Activated CD4-positive, alpha-beta T cell treated with anti-CD3 and anti-CD28 coated beads, Interleukin-2, amount 10 ng/mL, durations not matched to agents 7 days and 5 days (primary cell): ENCODE measurements at places on chromosomes 3 and 15. TPM values are rescaled to one million over a fixed set of nuclear protein-coding genes. Genes with fewer than 3 reads are reported as not detected.

Gene ALPK3
- total RNA-seq, result 0.27 TPM

Gene CMTM8
- total RNA-seq, result 5.9 TPM

Gene DNASE1L3
- not detected for total RNA-seq

Gene ZIC4
- not detected for total RNA-seq

Gene CCDC66
- 40.0 TPM for total RNA-seq
